ENCODE measurements at places on chromosomes 6 and 20.

- no peak for DNase-seq
Observed at GRCh38 chr6:34358389-34358905, 34.0 kb downstream of the NUDT3 start.

- no peak for DNase-seq
Observed at GRCh38 chr6:22099231-22099630, 197.6 kb downstream of the PRL start.

DNA sequence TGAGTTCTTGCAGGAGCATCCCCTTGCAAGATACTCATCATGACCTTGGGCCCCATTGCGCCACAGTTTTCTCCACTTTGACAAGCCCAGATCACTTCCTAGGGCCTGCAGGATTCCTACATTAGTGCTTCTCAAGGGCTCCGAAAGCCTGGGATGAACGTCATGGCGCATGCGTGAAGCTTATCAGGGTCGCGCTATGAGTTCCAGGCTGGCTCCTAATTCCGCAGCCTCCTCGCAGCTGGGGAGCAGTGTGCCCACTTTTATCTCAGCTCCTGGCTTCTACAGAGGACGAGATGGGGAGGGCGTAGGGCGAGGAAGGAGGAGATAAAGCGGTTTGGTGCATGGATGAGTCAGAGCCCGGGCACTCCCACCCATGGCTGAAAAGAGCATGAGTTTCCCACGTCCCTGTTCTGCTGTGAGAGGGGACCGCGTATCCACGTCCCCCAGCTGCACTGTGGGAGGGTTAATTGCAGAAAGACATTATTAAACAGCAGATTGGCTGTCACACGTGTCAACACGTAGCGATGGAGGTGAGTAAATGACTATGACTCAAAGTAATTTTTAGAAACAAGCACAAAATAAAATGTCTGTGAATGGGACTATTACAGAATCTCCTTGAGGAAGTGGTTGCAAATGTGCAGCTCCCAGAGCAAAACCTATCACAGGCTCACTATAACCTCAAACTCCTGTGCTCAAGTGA lies 72.9 kb upstream of the DSP start:
- no peak for DNase-seq

DNA sequence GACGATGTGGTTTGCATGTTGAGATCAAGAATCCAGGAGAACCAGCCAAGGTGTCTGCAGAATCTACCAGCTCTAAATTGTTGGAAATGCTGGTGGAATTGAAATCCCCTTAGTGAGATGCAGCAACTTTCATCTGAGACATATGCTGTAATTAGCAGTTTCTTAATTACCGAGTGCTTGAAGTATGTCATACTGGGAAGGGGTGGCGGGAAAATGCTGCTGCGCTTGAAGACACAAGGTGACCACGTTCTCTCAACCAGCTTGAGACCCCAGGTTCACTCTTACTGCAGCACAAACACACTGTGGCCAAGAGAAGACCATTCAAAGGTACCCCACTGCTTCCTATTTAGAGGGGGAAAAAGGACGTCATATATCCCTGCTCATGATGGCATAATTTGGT lies 59.0 kb downstream of the PFDN4 start:
- no peak for DNase-seq

GRCh38 chr6:36679043-36679833 lies 724 bp downstream of the CDKN1A start:
- peak; percentile 77 for DNase-seq

- peak; percentile 53 for DNase-seq
Observed at GRCh38 chr6:16725145-16725864, 36.0 kb downstream of the ATXN1 start.

DNA sequence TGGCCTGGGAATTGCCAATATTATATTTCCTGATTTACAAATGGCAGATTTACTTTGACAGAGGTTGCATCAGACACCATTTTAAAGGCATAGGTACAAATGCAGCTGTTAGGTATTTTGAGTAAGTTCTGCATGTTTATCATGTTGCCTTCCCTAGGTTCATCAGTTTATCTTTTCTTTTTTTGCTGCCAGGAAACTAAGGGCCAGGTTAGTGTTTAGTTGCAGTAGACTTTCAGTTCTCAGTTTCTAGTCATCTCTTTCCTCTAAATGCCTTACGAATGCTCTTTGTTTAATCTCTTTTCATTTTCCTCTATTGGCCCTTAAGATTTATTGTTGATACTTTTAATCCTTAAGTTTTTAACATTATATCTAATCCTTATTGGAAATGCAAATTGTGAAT lies 129.9 kb downstream of the SMAP1 start:
- DNase-seq: no peak

DNA sequence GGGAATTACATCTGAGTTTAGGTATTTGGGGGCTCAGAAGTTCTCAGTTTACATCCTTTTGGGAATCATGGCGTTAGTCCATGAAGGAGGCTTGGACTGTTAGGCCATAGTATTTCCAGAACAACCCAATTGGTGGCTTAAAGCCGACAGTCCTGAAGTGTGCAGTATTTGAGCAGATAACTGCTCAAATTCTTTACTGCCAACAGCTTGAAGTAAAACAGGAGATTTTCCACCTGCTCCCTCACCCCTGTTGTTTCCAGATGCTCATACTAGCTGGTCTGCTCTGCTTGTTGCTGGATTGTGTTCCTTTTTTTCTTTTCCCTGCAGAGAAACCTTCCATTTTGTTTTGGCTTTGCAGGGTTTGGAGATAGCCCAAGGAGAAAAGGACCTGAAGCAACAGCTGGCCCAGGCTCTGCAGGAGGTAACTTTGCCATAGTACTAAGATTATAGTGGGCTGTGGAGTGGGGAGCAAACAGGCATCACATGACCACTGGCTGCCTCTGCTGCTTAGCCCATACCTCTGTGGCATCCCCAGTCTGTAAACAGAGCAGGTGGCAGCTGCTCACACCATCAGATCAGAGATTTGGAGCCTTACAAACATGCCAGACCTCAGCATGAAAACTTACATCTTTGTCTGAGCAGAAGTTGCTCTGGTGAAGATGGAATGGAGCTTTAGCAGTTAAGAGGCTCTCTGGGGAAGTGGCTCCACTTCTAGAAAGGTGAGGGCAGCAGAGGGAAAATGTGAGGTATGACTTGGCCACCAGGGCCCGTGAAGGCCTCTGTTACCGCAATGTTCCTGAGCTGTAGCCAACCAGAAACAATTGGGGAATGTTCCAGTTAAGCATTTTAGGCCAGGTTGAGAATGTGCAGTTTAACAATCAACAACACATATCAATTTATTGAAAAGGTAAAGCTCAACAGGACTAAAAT lies 17.6 kb downstream of the RNF8 start:
- DNase-seq: no peak

DNA sequence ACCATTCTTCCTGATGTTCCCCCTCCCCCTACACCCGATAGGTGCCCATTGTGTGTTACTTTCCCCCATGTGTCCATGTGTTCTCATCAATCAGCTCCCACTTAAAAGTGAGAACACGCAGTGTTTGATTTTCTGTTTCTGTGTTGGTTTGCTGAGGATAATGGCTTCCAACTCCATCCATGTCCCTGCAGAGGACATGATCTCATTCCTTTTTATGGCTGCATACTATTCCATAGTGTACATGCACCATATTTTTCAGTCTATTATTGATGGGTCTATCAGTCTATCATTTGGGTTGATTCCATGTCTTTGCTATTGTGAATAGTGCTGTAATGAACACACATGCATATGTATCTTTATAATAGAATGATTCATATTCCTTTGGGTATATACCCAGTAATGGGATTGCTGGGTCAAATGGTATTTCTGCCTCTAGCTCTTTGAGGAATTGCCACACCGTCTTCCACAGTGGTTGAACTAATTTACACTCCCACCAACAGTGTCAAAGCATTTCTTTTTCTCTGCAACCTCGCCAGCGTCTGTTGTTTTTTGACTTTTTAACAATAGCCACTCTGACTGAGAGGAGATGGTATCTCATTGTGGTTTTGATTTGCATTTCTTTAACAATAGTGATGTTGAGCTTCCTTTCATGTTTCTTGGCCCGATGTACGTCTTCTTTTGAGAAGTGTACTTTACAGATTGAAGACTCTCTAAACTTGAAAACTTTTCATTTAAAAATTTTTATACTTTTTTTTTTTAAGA lies 41.0 kb upstream of the GCNT2 start:
- DNase-seq: no peak

DNA sequence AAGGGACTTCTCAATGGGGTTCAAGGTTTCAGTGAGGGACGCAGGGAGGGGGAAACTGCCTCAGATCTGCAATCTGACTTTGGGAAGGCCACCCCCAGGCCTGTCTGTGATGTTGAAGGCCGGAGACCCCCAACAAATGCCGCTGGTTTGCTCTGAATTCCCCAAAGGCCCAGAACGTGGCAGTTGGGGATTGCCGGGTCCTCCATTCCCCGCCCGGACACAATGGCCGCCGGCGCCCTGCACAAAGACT lies 326 bp upstream of the BCL2L1 start:
- DNase-seq: no peak

DNA sequence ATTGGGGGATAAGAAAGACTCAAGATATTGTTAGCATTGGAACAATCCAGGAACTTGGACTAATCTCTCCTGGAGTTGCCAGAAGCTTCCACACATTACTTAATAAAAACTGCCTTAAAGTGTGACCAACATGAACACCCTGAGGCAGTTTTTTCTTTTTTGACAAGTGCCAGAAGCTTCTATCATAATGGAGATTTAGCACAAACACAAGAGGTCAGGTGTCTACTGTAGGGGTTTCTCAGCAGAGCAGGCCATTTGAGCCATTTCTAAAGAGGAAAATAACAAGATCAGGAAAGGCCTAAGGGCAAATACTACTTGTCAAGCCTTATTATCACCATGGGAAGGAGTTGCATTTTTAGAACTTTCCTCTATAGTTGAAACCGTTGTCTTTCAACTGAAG lies 361.5 kb downstream of the EPM2A start:
- DNase-seq: no peak

GRCh38 chr6:62357835-62358234 lies 71.8 kb upstream of the KHDRBS2 start:
- no peak for DNase-seq

- DNase-seq: no peak
Observed at GRCh38 chr6:114176726-114177125, 166.1 kb downstream of the HS3ST5 start.

DNA sequence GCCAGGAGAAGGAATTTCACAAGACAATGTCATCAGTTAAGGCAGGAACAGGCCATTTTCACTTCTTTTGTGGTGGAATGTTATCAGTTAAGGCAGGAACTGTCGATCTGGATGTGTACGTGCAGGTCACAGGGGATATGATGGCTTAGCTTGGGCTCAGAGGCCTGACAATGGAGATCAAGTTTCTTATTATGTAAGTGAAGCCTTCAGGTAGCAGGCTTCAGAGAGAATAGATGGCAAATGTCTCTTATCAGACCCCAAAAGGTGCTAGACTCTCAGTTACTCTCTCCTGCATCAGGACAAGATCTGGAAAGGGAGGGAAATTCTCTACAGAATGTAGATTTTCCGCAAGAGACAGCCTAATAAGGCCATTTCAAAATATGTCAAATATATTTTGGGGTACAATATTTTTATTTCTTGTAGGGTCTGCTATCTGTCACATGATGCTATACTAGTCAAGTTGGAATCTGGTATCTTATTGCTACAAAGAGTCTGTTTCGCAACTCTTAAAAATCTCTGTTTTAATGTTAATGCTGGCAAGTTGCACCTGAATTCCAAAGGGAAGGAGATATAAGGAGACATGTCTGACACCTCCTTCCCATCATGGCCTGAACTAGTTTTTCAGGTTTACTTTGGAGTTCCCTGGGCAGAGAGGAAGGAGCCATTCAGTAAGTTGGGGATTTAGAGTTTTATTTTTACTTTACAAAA lies 48.8 kb downstream of the TRDN start:
- DNase-seq: no peak

- no peak for DNase-seq
Observed at GRCh38 chr20:4972506-4973251, 28.6 kb downstream of the SLC23A2 start.

GRCh38 chr20:3340443-3340842 lies 67.0 kb downstream of the DNAAF9 start:
- no peak for DNase-seq

- DNase-seq: no peak
Observed at GRCh38 chr6:16762268-16762549, 949 bp upstream of the ATXN1 start.

DNA sequence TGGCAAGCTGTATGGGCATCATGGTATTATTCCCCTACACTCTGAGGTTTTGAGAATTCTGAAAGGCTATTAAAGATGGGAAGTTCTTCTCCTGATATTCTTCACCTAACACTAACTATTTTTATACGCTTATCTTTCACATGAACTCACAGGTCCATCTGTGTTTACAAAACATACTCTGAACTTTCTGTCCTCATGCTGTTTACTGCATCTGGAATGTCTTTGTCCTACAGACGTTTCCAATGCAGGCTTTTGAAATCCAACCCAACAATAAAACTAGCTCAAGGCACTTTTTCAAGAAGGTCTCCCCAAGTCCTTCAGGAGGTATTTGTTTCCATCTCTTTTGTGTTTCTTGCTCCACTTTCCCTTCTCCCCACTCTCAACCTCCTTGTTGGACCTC lies 60.5 kb upstream of the MLIP start:
- DNase-seq: no peak

GRCh38 chr6:89386917-89387491 lies 25.1 kb downstream of the RRAGD start:
- DNase-seq: no peak

GRCh38 chr20:31740208-31740607 lies 1.1 kb downstream of the TPX2 start:
- DNase-seq: no peak

GRCh38 chr6:82176616-82177015 lies 70.9 kb downstream of the IBTK start:
- no peak for DNase-seq

- DNase-seq: no peak
Observed at GRCh38 chr20:36254076-36254475, 17.8 kb downstream of the AAR2 start.

DNA sequence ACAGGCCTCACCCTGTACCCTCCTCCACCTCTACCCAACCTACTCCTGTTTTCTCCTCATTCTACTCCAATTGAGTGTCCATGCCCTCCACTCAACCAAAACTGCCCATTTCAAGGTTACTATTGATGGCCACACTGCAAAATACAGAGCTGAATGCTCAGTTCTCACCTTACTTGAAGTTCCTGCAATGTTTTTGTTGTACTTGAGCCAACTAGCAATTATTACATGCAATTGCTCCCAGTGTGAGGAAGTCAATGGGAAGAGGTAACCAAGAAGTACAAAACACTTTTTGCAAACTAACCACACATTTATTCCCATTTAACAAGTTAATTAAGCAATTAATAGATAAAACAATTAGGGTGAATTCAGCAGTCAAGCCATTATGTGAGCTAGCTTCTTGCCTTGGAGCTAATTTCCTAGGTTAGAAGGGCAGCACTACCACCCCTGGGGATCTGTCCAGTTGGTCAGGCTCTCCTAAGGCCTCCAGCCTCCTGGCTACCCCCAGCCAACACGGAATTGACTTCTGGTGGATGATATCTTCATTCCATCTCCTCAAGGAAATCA lies 52.4 kb upstream of the GGTLC1 start:
- no peak for DNase-seq

- peak; percentile 67 for DNase-seq
Observed at GRCh38 chr20:62668441-62669027, 26.2 kb downstream of the SLCO4A1 start.

Measured in kidney capillary endothelial cell (primary cell).